ENCODE measurements at places on chromosomes 5 and 9. TPM values are rescaled to one million over a fixed set of nuclear protein-coding genes. Genes with fewer than 3 reads are reported as not detected.

TRIM36 gene
- 0.45 TPM for total RNA-seq

- DNase-seq = no peak
These were observed 28.2 kb downstream of the RNF145 start for GRCh38 chr5:159181152-159181551.

- no peak for DNase-seq
These were observed 1124.2 kb upstream of the WWC1 start for GRCh38 chr5:167167191-167167795.

OTP gene
- total RNA-seq = not detected

DNA sequence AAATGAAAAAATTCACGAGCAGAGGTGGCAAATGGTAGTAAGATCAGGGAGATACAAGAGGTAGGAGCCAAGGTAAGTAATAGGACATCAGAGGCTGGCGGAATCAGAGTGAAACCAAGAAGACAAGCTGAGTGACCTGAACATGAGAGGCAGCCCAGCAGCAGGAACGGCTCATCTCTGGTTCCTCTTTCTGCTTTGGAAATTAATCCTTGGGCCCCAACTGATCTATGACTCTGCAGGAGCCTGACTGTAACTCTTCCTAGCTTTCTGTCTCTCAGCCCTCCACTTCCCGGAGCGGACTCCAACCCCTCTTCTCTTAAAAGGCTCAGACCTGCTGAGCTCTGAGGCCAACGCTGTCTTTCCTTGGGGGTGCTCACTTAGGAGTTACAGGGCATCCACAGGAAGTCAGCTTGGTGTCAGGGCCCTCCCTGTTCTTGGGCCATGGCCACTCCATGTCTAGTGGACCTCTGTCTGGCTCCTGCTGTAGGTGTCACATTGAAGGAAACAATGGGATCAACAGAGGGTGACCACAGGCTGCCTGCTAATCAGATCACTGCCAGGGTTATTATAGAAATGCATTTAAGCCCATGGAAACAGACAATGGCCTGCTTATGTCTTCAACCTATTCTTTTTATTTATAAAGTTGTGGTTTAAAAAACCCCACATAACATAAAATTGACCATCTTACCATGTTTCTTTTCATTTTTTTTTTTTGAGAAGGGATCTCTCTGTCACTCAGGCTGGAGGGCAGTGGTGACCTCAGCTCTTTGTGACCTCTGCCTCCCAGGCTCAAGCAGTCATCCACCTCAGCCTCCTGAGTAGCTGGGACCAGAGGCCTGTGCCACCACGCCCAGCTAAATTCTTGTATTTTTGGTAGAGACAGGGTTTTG, 22.5 kb upstream of the SHB start:
- DNase-seq = no peak

GRCh38 chr5:72328172-72328571, 8.0 kb downstream of the PTCD2 start:
- DNase-seq = no peak

GRCh38 chr9:111878946-111879345, 17.7 kb upstream of the UGCG start:
- no peak for DNase-seq

- no peak for DNase-seq
These were observed 354 bp downstream of the NCBP1 start for GRCh38 chr9:97633859-97634490.

GRCh38 chr9:134782921-134783698, 97.5 kb upstream of the FCN2 start:
- no peak for DNase-seq

GRCh38 chr5:61281686-61282085, 50.4 kb upstream of the ZSWIM6 start:
- no peak for DNase-seq

TMEM215 gene
- total RNA-seq = not detected

GRCh38 chr5:126506079-126506478, 82.9 kb downstream of the GRAMD2B start:
- DNase-seq = no peak

ITGA1 gene
- 4.9 TPM for total RNA-seq

IL5 gene
- 2.6 TPM for total RNA-seq

DNA sequence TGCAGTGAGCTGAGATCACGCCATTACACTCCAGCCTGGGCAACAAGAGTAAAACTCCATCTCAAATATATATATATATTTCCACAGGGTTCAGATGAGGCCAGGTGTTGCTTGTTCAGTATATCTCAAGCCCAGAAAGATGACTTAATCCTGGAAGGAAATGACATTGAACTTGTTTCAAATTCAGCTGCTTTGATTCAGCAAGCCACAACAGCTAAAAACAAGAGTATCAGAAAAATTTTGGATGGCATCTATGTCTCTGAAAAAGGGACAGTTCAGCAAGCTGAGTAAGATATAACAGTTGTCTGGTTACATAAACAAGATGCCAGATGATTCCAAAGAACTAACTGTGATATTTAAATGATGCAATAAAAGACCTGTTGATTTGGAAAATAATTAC, 352.0 kb downstream of the KCTD16 start:
- no peak for DNase-seq

ENC1 gene
- total RNA-seq = 0.43 TPM

Data from activated CD4-positive, alpha-beta memory T cell treated with anti-CD3 and anti-CD28 coated beads, Interleukin-2, amount 10 ng/mL, durations not matched to agents 7 days and 5 days (primary cell).